ENCODE measurements at places on chromosomes 11 and 22.

DNA sequence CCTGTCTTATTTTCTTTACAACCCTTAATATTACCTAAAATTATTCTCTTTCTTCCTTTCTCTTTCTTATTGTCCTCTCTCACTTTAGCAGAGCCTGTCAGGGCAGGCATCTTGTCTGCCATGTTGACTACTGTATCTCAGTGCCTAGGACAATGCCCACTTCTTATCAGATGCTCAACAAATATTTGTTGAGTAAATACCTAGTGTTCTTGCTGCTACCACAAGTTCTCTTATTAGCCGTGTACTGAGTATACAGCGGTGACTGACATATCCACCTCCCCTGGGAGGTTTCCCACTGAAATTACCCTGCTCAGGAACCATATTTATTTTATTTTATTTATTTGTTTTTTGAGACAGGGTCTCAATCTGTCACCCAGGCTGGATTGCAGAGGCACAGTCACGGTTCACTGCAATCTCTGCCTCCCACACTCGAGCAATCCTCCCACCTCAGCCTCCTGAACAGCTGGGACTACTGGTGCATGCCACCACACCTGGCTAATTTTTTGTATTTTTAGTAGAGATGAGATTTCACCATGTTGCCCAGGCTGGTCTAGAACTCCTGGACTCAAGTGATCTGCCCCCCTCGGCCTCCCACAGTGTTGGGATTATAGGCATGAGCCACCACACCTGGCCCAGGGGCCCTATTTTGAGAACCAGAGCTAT lies 6.7 kb downstream of the HPX start:
- peaks cover 6% of the 10 kb centered on the region for H3K4me1 ChIP-seq
- DNase-seq = no peak
- H3K4me3 ChIP-seq = no peak overlapping the region
- H3K27me3 ChIP-seq = peaks cover 5% of the 10 kb centered on the region

GRCh38 chr22:39152024-39152510 lies 413 bp downstream of the CBX7 start:
- peaks cover 23% of the 10 kb centered on the region for H3K27me3 ChIP-seq
- no peaks in the 10 kb centered on the region for H3K36me3 ChIP-seq
- H3K4me1 ChIP-seq = peaks cover 9% of the 10 kb centered on the region
- DNase-seq = no peak
- no peak overlapping the region for H3K27ac ChIP-seq

GRCh38 chr11:76067099-76067498 lies 139.2 kb downstream of the WNT11 start:
- no peak overlapping the region for H3K4me3 ChIP-seq
- no peaks in the 10 kb centered on the region for H3K27me3 ChIP-seq
- H3K27ac ChIP-seq = no peak overlapping the region

- H3K27me3 ChIP-seq = peaks cover 15% of the 10 kb centered on the region
- no peaks in the 10 kb centered on the region for H3K4me1 ChIP-seq
- H3K36me3 ChIP-seq = no peaks in the 10 kb centered on the region
- no peak overlapping the region for H3K4me3 ChIP-seq
- DNase-seq = no peak
- no peak overlapping the region for H3K27ac ChIP-seq
Observed at GRCh38 chr11:33652431-33652830, 48.2 kb downstream of the C11orf91 start.

GRCh38 chr11:106063009-106063408 lies 14.1 kb downstream of the KBTBD3 start:
- no peak overlapping the region for H3K4me3 ChIP-seq
- H3K27ac ChIP-seq = no peak overlapping the region
- no peak for DNase-seq
- H3K36me3 ChIP-seq = peaks cover 8% of the 10 kb centered on the region
- no peaks in the 10 kb centered on the region for H3K27me3 ChIP-seq
- peaks cover 4% of the 10 kb centered on the region for H3K4me1 ChIP-seq

GRCh38 chr11:126512741-126513715 lies 157.5 kb downstream of the ST3GAL4 start:
- H3K4me1 ChIP-seq = peaks cover 2% of the 10 kb centered on the region
- H3K4me3 ChIP-seq = no peak overlapping the region
- DNase-seq = no peak
- H3K36me3 ChIP-seq = no peaks in the 10 kb centered on the region
